Sigmoid colon (tissue), 7 donors: ENCODE measurements at places on chromosomes 6 and 20. TPM values are rescaled to one million over a fixed set of nuclear protein-coding genes. Genes with fewer than 3 reads are reported as not detected.

DNA sequence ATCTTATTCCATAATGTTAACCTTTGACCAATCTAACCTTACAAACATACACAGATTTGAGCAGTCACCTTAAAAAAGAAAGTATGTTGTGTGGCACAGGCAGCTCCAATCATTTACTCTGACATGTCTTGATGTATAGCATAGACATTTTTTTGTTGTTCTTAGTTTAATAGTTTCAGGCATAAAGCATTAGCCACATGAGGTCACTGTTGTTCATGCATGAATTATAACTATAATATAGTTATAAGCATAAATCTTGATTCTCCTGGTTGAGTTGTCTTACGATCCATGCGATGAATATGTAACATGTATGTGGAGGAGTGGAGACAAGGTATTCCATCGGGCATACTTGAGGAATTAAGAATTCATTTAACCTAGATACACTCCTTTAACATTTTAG, 26.1 kb upstream of the NKAIN2 start:
- no peak for DNase-seq

GRCh38 chr6:116395647-116396046, 24.9 kb downstream of the DSE start:
- DNase-seq, result no peak

DNA sequence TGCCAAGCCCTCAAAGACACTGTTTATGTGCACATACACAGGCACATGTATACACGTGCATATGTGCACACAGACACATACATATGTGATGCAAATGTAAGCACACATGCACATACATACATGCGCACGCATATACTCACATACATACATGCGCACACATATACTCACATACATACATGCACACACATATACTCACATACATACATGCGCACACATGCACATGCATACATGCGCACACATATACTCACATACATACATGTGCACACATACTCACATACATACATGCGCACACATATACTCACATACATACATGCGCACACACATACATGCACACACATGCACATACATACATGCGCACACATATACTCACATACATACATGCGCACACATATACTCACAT, 20.5 kb upstream of the FOXQ1 start:
- no peak for DNase-seq

DNA sequence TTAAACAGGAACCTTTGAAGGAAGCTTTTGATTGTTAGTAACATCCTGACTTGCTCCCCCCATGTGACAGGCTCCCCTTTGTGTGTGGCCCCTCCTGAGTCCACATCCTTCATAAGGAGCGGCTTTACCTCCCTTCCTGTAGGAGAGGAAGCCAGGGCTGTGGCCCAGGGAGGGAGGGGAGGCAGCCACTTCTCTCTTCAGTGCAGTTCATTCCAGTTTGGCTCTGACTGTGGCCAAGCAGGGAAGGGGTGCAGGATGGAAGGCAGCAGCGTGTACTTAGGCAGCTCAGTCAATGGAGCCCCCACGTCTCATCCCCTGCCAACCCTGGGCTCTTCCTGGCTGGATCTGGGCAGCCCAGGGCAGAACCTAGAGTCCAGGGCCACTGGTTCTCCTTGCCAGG, 295.2 kb downstream of the QKI start:
- DNase-seq, result no peak

DNA sequence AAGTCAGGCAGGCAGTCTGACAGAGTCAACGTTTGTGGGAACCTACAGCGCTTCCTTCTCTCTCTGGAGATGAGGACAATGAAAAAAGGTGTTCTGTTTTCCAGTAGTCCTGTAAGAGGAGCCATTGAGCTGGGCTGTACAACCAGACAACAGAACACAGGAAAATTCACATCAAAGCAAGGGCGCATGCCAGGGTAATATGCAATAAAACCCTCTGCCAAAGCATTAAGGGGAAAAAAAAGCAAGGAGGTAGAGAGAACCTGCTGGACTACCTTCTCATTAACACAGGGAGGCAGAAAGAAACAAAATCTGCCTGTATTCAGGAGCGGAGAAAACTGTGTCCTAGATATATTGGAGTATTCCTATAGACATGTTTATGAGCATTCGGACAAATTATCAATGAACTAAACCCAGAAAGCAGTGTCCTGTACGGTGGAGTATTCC, 1.3 kb downstream of the RNF24 start:
- DNase-seq, result no peak

- DNase-seq, result no peak
Observed at GRCh38 chr6:17431581-17431980, 38.2 kb downstream of the CAP2 start.

GRCh38 chr6:5672581-5673011, 334.1 kb downstream of the NRN1 start:
- peak; percentile 74 for DNase-seq

DNA sequence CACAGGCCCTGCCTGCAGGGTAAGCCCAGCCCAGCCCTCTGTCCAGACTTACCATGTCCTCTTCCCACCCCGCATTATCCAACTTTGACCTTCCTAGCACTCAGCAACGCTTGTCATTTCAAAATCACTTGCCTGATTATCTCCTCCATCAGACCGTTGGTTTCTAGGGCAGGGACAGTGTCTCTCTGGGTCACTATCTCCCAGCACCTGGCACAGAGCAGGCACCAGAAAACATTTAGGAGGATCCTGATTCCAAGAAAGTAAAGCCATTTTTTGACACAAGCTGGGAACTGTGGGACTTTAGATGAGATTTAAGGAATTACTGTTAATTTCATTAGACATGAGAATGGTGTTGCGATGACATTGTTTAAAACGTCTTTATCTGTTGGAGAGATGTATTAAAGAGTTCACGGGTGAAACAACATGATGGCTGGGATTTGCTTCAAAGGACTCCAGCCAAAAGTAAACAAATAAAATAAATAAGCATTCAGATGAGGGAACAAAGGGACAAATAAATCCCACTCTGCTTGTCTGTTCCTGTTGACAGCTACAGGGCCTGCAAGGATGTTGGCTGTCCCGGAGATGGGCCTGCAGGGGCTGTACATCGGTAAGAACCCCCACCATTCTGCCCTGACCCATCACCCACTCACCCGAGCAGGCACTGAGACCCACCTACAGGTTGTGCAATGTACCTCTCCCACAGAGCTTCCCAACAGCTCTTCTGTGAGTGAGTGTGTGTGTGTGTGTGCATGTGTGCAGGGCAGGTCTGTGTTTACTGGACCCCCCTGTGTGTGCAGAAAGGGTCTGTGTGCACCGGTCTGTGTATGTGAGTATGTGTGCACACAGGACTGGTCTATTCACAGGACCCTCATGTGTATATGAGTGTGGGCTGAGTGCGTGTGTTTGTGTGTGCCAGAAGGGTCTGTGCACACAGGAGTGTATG, 5.9 kb downstream of the HSPA12B start:
- no peak for DNase-seq

DNA sequence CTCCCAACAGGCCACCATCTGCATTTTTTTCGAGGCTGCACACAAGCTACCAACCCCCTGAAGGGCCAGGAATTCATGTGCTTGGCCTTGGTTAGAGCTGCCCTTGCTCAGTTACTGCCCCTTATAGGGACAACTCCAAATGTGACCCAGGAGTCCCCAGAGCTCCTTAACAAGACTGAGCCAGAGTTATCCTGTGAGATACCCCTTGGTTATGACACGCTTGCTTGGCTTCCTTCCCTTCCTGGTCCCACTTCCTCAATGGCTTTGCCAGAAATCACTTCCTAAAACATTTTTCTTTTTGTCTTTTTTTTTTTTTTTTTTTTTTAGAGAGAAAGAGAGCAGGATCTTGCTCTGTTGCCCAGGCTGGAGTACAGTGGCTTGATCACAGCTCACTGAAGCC, 8.9 kb downstream of the TREM1 start:
- DNase-seq, result no peak

GRCh38 chr20:4012589-4012988, 2.8 kb downstream of the RNF24 start:
- no peak for DNase-seq

DNA sequence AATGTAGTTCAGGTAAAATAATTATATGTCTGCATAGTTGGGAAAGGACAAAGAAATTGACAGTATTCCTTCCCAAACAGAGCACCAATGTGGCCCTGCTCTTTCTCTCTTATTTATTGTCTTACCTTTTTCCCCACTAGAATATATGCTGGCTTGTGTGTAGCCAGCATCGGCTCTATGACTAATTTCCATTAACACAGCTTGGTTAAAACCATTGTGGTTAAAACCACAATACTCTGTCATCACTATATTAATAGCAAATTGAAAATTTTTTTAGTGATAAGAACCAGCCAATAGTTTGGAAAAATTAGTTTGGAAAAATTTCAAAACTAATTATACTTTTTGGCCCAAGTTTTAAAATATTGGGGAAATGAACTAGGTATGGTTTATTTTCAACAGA, 535.1 kb downstream of the UTRN start:
- DNase-seq, result no peak

- DNase-seq, result no peak
Observed at GRCh38 chr6:73043446-73043845, 181.8 kb downstream of the KHDC1L start.

- DNase-seq, result no peak
Observed at GRCh38 chr6:90028066-90028778, 134.0 kb downstream of the GJA10 start.

GRCh38 chr6:12010635-12011275, 1.4 kb upstream of the HIVEP1 start:
- DNase-seq, result peak; percentile 89

DNA sequence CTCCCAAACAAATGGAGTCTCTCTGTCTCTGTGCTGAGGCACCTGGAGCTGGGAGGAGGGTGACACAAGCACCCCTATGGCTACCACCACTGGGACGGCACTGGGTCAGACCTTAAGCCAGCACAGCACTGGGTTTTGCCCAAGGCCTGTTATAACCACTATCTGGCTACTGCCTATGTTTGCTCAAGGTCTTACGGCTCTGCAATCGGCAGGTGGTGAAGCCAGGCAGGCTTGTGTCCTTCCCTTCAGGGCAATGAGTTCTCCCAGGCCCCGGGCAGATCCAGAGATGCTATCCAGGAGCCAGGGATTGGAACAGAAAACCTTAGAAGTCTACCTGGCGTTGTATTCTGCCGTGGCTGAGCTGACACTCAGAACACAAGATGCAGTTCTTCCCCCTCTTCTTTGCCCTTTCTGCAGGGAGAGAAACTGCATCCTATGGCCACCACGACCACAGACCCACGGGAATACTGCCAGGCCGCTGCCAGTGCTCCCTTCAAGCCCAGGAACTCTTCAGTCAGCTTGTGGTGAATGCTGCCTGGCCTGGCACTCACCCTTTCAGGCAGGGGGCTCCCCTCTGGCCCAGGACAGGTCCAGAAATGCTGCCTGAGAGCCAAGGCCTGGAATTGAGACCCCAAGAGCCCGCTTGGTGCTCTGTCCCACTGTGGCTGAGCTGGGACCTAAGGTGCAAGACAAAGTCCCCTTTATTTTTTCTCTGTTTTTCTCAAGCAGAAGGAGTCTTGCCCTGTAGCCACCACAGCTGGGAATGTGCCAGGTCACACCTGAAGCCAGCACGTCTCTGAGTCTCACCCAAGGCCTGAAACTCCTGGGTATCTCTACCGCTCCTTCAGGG, 67.0 kb upstream of the FRMD1 start:
- DNase-seq, result peak; percentile 32

DNA sequence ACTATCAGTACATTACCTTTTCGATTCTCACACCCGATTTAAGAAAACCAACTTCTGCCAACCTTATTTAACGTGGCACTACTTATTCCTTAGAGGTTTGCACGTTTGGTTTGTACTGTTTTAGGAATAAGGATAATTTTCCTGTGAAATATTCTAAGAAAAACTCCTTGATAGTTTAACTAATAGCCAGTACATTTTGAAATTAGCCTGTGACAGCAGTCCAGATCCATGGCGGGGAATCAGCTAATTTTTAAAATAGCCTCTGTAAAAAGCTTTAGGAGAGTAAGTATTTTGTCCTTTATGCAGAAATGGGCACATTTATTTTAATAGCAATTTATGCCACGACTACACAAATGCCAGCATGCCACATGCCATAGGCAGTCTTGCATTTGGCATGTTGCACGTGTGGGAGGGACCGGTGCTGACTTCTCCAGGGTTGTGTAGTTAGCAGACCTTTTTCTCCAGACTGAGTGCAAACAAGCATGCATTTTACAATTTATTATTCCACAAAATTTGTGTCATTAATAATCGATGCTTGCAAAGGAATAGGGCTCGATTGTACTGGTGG, 6.2 kb downstream of the FOXC1 start:
- no peak for DNase-seq

GRCh38 chr6:44782892-44783291, 395.4 kb downstream of the CDC5L start:
- no peak for DNase-seq

DNA sequence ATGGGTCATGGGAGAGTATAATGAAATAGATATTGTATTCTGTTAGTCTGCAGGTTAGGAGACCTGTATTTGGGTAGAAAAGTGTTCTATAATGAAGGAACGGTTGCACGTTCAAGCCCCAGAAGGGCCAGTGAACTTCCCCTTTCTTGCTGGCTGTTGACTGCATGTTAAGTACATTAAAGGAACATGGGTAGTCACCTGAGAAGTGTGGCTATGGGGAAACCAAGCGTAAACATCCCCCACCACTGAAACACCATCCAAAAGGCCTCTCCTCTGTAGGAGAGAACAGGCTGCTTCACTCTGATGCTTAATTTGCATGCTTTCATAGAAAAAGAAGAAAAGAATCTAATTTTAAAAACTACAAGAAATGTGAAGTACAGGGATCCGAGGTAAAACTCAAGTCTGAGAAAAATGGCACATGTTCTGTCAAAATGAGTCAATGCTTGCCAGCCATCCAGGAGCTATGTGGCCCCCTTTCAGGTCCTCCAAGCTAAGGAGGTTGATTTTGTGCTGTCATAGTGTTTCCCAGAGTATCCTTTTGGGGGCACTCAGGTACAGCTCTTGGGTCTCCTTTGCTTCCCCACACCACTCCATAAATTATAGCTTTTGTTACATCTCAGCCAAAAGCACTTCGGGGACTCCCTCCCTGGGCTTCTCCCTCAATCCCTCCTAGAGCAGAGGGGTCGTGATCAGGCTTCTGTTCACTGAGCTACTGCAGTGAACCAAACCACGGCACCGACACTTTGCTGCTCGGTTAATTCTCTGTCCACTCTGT, 283.7 kb upstream of the AGPAT4 start:
- no peak for DNase-seq

DNA sequence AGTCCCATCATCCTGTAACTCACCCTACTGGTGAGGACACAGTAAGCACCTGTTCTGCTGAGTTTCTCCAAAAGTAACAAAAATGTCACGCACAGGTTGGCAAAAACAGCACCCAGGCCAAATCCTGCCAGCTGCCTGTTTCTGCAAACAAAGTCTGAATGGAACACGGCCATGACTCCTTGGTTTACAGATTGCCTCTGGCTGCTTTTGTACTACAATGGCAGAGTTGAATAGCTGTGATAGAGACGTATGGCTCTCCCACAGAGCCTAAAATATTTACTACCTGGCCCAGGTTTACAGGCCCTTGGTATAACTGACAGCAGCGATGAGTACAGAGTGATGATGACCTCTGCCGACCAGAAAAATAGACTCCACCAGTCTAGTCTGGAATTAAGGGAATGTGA, 52.6 kb downstream of the CNKSR3 start:
- DNase-seq, result no peak

Gene LAMA2
- 59.6 TPM for total RNA-seq

Gene ELOVL2
- 0.71 TPM for total RNA-seq

Gene C6orf58
- total RNA-seq, result not detected

Gene STX7
- 72.5 TPM for total RNA-seq

Gene APOM
- not detected for total RNA-seq

Gene DDO
- total RNA-seq, result 2.2 TPM

Gene SPDEF
- not detected for total RNA-seq

Gene ME1
- total RNA-seq, result 18.5 TPM

Gene ECT2L
- total RNA-seq, result not detected

Gene PRL
- total RNA-seq, result not detected

Gene GRM1
- total RNA-seq, result under 0.01 TPM

Gene TINAG
- not detected for total RNA-seq
